Activated CD8-positive, alpha-beta memory T cell treated with anti-CD3 and anti-CD28 coated beads, Interleukin-2, amount 50 U/mL, for 48 hours (primary cell): ENCODE measurements at places on chromosomes 13 and 19.

- DNase-seq, result no peak
These were observed 7.3 kb downstream of the PLPPR3 start for GRCh38 chr19:814152-815078.

- DNase-seq, result no peak
These were observed 569 bp downstream of the POLR1D start for GRCh38 chr13:27622102-27622820.

GRCh38 chr19:39236527-39236926 lies 8.3 kb downstream of the IFNL3 start:
- DNase-seq, result peak; percentile 64

- no peak for DNase-seq
These were observed 152.8 kb downstream of the SHISA2 start for GRCh38 chr13:25898991-25899390.

GRCh38 chr13:112722433-112723263 lies 32.8 kb downstream of the ATP11A start:
- DNase-seq, result no peak

- no peak for DNase-seq
These were observed 57.1 kb downstream of the ALOX5AP start for GRCh38 chr13:30792285-30793000.

DNA sequence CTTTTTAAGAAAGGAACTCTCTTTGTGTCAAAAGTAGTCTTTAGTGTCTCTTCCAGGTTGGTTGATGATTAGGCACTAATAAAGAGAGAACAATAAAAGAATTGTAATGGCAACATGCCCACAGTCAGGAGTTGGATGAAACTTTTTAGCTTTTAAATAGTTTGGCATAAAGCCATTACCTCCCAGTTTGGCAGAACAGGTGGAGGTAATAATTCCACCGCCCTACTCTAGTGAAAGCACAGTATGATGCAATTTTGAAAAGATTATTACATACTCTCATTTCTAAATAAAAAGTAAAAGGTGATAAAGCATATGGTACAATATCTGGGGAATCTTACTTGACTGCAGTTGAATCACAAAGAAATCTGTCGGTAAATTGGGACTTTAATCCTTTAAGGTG lies 497.6 kb downstream of the SUCLA2 start:
- DNase-seq, result no peak
